Eye (tissue), 1 donor: ENCODE measurements at places on chromosomes 2 and 18.

- DNase-seq: no peak
These were observed 315.4 kb upstream of the THUMPD2 start for GRCh38 chr2:40094451-40094850.

GRCh38 chr2:205646680-205647079 lies 35.6 kb upstream of the NRP2 start:
- DNase-seq: no peak

- DNase-seq: no peak
These were observed 111.6 kb downstream of the FAM168B start for GRCh38 chr2:130981667-130982066.

DNA sequence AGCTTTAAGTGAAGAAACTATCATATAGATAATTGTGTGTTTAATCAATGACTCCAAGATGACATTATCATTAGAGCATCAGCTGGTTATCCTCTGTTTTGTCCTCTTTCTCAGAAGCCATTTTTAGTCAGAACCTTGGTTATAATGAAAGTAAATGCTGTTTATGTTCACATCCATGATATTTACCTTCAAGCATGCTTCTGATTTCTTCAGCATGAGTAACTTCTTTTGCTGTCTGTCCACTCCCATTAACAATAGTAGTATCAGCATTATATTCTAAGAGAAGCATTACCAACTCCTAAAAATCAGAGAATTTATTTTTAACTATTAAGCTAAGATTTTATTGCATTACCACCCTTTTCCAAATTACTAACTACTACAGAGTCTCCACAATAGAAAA lies 56.3 kb downstream of the OSBPL1A start:
- no peak for DNase-seq

- DNase-seq: no peak
These were observed 113.0 kb upstream of the NEDD4L start for GRCh38 chr18:57931038-57931437.

- DNase-seq: no peak
These were observed 72.2 kb downstream of the EMILIN2 start for GRCh38 chr18:2918761-2919550.

DNA sequence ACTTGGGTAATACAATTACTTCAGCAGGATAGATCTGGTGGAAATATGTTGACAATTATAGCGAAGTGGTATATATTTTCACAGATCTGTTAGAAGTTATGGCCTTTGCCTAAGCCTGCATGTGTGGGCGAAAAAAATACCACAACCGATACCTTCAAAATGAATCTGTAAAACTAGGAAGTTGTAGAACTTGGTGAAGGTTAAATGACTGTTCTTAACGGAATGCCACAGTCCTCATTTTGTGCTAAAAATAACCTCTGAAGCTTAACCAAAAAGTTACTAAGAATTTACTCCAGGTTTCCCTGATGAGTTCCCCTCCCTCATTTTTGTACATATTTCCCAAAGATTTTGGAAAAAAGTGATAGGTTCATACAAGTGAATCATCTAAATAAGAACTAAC lies 550.7 kb downstream of the THSD7B start:
- no peak for DNase-seq

DNA sequence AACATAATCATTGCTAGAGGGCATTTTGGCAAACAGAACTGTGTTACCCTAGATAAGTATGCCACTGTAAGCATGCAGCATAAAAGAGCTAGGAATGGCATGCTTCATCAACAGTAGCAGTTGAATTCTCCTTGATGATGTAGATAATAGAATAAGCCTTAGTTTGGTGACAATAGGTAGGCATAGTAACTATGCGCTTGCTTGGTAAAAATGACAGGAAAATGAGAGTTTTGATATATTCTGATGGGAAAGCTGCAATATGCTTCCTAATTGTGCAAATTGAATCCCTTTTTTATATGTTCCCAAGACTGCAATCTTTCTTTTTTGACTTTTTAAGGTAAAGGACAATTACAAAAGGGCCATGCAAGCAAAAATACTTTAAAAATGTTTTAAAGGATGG lies 930.9 kb upstream of the FAM98A start:
- no peak for DNase-seq

DNA sequence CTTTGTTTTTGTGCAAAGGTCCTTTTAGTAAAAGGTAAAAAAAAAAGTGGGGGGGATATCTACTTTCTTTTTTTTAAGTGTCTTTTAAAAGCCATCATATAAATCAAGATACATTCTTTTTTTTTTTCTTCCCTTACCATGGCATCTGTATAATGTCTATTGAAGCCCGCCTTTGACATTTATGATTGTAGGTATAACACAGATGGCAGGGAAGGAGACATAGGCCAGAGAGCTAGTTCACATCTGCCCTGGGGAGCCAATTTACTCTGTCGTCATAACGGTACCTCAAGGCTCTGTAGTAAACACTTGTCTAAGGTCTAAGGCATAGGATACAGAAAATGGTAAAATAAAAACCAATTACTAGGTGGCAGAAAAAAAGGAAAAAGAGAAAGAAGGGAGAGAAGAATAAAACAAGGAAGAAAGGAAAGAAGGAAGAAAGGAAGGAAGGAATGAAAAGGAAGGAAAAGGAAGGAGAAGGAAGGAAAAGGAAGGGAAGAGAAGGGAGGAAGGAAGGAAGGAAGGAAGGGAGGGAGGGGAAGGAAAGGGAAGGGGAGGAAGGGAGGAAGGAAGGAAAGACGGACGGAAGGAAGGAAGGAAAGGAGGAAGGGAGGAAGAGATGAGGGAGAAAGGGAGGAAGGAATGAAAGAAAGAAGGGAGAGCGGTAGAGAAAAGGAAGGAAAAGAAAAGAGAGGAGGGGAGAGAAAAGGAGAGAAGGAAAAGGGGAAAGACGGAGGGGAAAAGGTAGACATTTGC lies 343.5 kb downstream of the RBM43 start:
- no peak for DNase-seq

GRCh38 chr18:77906103-77906892 lies 656.6 kb downstream of the GALR1 start:
- DNase-seq: peak; percentile 3

DNA sequence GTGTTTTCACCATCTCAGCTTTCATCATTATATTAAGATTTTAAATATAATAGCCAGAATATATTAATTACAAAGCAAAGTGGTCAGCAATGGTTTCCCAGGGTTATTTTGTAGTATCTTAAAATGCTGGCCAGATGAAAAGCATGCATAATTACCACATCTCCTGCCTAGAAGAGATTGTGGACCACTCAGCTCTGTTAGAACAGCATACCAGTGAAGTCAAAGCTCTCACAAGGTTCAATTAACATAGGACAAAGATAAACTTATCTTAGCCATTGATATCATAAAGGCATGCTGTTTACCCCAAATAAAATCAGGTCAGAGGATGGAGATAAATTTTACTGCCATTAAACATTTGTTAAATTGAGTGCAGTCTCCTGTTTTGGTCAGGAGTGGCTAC lies 19.3 kb upstream of the PDE1A start:
- no peak for DNase-seq

- peak; percentile 24 for DNase-seq
These were observed 192.0 kb upstream of the ZEB2 start for GRCh38 chr2:144711630-144712549.

- DNase-seq: no peak
These were observed 78.3 kb upstream of the TLK1 start for GRCh38 chr2:171238946-171239345.

- DNase-seq: no peak
These were observed 149.6 kb downstream of the LAMA3 start for GRCh38 chr18:23838801-23839366.

- DNase-seq: no peak
These were observed 466.4 kb upstream of the CWC22 start for GRCh38 chr2:180473456-180473855.

DNA sequence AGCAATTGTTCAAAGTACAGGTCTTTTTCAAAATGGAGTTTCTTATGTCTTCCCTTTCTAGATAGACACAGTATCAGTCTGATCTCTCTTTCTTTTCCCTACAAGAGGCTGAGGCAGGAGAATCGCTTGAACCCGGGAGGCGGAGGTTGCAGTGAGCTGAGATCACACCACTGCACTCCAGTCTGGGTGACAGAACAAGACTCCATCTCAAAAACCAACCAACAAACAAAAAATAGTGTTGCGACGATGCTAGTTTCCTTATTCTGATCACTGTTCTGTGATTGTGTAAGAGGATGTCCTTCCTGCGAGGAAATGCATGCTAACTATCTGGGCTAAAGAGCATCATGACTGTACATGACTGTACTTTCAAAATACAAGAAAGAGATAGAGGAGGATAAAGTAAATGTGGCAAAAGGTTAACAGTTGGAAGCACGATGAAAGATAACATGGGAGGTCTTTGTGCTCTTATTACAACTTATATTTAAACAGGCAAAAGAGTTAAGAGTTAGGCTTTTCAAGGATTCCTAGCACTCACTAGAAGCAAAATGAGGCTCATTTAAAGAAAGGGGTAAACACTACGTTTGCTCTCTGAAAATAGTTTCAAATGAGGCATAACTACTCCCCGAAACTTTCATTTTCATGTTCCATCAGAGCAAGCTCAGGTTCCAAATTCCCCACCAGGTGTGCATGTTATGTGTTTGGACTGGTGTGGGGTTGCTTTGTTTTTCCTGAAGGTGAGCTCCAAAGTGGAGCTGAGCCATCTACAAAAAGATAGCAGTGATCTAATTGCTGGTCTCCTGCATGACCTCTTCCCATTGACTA lies 23.8 kb downstream of the SOWAHC start:
- DNase-seq: no peak

- no peak for DNase-seq
These were observed 81.1 kb upstream of the OTOF start for GRCh38 chr2:26559044-26559405.

- no peak for DNase-seq
These were observed 41.9 kb downstream of the TNFRSF11A start for GRCh38 chr18:62366992-62367391.

GRCh38 chr2:20371323-20372025 lies 20.8 kb upstream of the PUM2 start:
- peak; percentile 60 for DNase-seq

DNA sequence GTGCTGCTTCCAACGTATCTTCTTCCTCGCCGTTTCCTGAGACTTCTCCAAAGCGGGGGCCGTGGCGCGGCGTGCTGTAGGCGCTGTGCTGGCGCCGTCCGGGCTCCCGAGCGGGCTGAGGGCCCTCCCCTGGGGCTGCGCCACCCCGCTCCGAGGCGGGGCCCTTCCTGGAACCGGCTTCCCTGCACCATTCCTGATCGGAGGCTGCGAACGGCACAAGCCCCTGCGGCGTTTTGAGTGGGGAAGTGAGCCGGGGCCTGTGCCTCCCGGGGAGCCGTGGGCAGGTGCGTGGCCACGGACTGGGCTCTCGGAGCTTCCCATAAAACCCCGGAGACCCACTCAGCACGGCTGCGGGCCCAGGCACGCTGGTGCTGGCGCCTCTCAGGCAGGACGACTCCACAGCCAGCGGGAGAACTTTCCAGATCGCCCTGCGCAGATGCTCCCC lies 74.7 kb downstream of the PSMG2 start:
- DNase-seq: no peak

DNA sequence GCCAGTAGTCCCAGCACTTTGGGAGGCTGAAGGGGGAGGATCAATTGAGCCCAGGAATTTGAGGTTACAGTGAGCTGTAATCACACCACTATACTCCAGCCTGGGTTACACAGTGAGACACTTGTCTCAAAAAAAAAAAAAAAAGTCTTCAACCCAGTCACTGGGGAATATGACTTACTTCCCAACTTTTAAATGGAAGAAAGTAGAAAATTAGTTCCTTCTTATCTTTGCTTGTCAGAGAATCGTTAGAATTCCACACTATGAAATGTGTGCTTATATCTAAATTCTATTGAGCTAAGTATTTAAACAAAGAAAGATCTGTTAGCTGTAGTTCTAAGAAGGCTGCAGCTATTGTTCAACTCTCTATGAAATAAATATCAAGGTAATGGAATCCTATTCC lies 22.4 kb downstream of the DYNC2LI1 start:
- no peak for DNase-seq

DNA sequence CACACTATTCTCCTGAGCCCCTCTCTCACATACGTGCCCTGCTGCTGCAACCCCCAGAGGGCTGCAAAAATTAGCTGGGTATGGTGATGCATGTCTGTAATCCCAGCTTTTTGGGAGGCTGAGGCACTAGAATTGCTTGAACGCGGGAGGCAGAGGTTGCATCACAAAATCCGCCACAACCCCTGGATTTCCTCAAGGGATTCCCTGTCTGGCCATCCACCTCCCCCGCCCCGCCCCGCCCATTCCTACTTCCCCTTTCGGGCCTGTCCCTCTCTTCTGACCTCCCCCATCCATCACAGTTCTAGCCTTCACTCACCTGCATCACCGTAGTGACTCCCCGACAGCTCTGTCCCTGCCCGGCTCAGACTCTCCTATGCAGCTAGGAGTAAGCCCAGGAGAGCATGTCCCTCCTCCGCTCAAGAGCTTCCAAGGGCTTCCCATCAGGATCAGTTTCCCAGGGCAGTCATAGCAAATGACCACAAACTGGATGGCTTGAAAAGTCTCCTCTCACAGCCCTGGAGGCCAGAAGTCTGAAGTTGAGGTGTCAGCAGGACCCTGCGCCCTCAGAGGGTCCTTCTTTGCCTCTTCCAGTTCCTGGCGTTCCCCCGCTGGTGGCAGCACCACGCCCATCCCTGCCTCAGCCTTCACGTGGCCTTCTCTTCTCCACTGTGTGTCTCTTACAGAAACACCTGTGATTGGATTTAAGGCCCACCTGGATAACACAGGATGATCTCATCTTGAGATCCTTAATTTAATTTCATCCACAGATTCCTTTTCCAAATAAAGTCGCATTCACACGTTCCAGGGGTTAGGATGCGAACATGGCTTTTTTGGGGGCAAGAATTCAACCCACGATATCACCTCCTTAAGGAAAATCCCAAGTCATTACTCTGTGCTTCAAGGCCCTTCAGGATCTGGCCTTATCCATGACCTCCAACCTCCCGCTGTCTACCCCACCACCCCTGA lies 58.5 kb downstream of the HS1BP3 start:
- no peak for DNase-seq

GRCh38 chr2:184945326-184945725 lies 347.0 kb downstream of the ZNF804A start:
- peak; percentile 60 for DNase-seq

DNA sequence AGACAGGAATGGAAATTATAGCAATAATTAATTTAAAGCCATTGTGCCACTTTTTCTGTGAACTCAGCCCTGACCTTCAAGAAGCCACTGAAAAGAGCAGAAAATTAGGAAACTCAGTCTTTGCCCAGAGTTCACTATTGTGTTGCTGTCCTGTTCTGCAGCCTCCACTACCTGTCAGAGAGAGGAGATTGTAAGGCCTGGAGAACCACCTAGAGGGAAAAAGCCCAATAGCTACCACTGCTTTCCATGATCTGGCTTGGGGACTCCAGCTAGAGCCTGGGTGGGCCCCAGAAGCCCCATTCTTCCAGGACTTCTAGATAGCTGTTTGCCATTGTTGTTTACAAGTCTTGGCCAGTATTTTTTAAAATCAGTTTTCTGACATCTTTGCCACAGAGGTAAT lies 176.1 kb upstream of the KLF7 start:
- DNase-seq: no peak

DNA sequence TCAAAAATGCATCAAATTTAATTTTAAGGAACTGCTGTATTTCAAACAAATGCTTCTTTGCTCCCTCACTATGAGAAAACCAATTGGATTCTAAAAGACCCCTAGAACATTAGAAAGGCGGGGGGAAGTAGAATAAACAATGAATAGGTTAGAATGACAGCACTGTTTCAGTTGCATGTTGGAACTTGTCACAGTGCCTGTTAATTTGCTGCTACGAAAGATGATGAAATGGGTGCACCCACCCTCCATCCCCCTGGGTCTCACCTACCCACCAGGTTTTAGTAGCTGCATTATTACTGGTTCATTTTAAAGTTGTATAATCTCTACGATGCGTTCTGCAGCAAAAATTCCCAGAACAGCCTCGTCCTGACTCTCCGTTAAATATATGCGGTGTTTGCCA lies 193.0 kb upstream of the COPS8 start:
- DNase-seq: no peak

- no peak for DNase-seq
These were observed 17.6 kb downstream of the CDC42EP3 start for GRCh38 chr2:37653805-37654378.
